ENCODE measurements at places on chromosomes 2 and 18. TPM values are rescaled to one million over a fixed set of nuclear protein-coding genes. Genes with fewer than 3 reads are reported as not detected.

DNA sequence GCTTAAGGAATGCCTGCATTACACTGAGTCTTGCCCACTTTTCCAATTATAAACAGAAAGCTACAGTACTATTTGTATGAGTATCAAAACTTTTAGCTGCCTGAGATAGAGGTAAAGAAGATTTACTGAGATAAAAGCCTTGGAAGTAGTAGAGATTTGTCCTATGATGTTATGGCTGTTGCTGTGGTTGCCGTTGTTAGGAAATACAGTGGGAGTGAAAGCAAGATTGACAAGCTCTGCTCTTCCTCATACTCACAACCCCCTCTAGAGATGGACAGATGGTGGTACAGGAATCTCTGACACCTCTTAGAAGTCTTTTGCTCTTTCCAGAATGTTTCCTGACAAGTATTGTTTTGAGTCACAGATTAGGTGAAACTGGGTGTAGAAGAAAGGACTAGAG is 242.5 kb downstream of the RPIA start:
- no peak for DNase-seq

The RESP18 gene
- total RNA-seq, result not detected

The PRSS56 gene
- not detected for total RNA-seq

DNA sequence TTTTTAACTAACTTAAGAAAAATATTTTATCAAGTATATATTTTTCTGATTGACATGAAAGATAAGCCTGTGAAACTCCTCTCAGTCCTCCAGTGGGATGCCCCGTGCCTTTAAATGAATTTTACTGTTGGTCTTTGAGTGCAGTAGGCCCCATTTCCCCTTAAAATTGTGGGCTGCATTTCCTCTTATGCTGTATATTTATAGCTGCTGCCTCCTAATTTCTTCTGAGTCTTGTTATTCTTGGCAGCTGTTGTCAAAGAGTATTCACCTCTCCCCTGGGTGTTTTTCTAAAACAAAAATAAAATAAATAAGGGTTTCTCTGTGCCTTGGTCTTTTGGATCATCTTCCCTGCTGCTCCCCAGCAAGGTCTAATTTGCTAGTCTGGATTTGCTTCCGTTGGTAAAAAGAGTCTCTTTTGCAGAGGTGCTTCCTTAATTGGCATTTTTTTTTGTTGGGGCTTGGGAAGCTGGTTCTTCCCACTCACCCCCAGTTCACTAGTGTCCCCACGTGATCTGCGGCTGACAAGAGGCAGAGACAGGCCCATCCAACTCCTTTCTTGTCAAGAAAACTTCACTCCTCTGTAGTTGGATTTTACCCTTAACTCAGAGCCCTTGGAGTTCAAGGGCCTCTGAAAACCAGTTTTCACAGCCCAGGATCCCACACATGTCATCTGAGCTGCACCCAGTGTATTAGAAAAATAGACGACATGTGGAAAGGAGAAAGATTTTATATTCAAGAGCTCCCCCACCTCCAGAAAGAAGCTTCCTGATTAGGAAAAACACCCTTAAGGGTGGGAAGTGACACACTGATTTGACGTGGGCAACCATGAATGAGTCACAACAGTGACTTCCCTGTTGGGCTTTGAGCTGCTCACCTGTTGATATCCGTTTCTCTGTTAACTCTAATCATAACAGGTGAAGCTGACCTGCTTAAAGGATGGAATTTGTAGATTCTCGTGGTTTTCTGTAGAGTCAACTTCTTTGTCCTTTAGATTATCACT is 431.5 kb downstream of the DCDC2C start:
- no peak for DNase-seq

DNA sequence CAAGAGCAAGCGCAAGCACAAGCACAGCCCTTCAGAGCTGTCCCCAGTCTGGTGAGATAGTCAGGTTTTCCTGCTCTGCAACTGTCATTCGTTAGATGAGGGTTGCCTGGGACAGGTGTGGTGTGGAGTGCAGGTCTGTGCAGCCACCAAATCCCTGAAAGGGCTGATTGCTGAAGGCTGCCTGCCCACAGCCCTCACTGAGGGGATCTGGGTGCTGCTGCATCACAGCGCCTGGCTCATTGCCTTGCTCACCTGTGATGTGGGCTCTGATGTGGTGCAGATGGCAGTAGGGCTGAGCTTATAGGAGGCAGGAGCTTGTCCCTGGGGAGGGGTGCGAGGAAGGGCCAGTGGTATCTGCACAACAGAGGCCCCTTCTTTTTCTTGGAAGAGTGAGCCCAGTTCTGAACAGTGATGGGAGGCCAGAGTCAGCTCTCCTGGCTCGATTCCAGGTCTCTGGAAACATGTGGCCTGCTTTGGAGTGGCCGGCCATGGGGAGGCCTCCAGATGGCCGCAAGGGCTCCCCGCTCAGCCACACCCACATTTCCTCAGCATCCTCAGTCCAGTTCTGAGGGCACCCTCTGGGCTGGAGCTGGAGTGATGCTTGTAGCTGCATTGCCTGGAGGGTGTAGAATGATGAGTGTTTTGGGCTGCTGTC is 11.4 kb downstream of the UBE2F start:
- peak; percentile 46 for DNase-seq

The GIGYF2 gene
- total RNA-seq, result 69.0 TPM

DNA sequence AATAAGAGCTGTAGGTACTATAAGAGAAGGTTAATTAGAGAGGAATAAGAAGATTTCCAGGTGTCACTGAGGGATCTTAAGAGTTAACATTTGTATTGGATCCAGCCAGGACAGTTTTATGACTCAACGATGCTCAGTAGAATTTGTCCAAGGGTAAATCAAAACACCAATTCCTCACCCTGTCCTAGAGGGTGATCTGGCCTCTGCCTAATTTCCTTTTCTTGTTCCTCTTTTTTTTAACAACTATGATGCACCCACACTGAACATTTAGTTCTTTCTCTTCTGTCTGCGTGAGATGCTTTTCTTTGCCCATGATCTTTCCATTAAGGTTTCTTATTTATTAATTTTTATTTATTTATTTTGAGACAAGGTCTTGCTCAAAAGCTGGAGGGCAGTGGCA is 92.0 kb downstream of the PMS1 start:
- no peak for DNase-seq

DNA sequence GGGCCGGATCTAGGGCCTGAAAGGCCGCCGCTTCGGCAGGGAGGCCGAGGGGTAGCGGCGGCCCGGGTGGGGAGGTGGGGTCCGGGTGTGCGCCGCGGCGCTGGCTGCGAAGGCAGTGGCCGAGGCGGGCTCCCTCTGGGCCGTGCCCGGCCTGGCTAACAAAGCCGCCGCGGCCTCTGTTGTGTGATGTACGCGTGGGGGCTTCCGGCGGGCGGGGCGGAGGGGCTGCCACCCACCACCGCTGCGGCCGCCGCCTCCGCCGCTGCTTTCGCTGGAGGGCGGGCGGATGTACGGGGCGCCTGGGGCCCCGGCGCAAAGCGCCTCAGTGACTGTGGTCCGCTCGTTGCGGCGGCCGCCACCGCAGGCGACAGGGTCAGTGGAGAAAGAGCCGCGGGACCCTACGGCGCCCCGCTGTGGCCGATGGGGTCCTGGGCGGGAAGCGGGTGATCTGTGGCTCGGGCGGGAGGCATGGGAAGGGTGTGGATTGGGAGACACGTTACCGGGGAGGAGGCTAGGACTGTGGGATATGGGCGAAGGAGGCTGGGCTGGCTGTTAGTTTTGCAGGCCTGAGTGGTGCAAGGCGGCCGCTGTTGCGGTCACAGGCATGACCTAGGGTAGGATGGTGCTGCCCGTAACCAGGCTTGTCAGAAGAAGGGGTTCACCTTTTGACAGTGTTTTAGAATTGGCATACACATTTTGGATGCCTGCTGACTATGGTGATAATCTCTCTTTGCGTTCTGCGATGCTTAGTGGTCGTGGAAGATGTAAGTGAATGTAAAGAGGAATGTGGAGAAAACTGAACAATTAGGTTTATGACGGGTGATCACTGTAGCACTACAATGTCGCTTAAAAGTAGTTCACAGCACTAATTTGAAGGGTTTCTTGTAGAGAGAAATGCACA is 662 bp downstream of the BZW1 start:
- peak; percentile 82 for DNase-seq

DNA sequence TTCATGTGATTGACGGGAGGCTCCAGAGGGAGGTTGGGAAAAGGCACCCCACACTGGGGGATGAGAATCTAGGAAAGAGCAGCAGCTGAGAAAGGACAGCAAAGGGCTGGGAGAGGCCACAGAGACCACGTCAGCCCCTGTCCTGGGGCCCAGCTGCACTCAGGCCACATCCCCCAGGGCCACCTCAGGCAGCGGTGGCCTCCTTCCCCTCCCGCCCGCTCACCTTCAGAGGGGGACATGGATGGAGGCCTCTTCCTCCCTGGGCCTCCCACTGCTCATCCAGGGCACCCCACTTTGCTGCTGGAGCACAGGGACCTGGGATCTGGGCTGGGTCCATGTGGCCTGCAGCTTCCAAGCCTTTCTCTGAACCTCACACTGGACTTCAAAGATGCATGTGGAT is 199.8 kb upstream of the HDAC4 start:
- DNase-seq, result no peak

DNA sequence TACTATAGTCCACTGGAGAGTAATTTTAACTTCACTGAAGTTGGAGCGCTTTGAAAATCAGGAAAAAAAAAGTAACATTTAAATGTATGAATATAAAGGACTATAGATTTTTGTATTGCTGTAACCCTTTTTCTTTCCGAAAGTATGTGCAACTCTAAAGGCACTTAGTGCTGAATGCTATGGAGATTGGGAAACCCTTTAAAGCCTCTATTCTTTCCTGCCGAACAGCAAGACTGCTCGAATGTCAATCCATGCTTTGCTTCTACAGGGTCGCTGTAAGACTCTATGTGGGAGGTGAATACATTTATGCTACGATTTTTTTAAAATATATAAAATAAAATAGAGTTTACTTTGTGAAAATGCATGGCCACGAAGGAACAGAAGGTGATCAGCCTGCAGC is 825 bp downstream of the GRB14 start:
- DNase-seq, result no peak

The CENPA gene
- 5.7 TPM for total RNA-seq

Data from GM23248 (cell line).